Naive thymus-derived CD8-positive, alpha-beta T cell (primary cell): ENCODE measurements at places on chromosomes 11 and 22. TPM values are rescaled to one million over a fixed set of nuclear protein-coding genes. Genes with fewer than 3 reads are reported as not detected.

DNA sequence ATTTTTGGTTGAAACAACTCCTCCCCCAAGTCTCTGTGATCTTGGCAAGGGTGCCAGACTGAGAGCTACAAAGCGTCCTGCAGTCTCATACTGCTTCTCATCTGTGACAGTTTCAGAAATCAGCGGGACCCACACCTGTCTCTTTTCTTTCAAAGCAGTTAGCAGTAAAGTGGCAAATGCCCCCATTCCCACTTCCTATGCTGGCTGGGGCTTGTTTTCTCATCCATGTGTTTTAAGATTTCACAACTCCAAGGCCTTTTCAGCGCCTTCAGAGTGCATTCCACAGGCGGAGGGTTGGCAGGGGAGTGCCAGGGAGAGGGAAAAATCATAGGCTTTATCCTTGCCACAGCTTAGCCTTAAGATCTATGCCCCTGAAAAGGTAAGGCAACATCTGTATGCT, 493.5 kb downstream of the OPCML start:
- H3K4me1 ChIP-seq: no peaks in the 10 kb centered on the region
- H3K4me3 ChIP-seq: no peak overlapping the region
- H3K27ac ChIP-seq: no peak overlapping the region
- DNase-seq: no peak
- peaks cover 11% of the 10 kb centered on the region for H3K27me3 ChIP-seq
- H3K36me3 ChIP-seq: no peaks in the 10 kb centered on the region

DNA sequence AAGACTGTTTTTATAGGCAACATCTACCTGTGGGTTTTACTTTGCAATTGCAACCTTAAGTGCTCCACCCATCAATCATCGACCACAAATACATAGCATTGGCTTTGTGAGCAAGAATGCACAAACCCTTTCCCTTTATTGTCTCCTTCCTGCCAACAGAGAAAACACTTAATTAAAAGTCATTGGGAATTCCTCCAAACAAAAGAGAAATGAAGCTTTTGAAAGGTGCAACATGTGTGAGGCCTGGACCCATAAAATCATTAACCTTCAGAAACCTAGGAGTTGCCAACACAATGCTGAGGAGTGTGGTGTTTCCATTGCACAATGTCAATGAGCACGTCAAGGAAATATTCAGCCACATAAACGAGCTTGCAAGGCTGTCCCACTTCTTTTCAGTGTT, 223.2 kb downstream of the BLID start:
- no peak for DNase-seq
- no peak overlapping the region for H3K4me3 ChIP-seq
- H3K36me3 ChIP-seq: no peaks in the 10 kb centered on the region
- no peak overlapping the region for H3K27ac ChIP-seq
- no peaks in the 10 kb centered on the region for H3K4me1 ChIP-seq

DNA sequence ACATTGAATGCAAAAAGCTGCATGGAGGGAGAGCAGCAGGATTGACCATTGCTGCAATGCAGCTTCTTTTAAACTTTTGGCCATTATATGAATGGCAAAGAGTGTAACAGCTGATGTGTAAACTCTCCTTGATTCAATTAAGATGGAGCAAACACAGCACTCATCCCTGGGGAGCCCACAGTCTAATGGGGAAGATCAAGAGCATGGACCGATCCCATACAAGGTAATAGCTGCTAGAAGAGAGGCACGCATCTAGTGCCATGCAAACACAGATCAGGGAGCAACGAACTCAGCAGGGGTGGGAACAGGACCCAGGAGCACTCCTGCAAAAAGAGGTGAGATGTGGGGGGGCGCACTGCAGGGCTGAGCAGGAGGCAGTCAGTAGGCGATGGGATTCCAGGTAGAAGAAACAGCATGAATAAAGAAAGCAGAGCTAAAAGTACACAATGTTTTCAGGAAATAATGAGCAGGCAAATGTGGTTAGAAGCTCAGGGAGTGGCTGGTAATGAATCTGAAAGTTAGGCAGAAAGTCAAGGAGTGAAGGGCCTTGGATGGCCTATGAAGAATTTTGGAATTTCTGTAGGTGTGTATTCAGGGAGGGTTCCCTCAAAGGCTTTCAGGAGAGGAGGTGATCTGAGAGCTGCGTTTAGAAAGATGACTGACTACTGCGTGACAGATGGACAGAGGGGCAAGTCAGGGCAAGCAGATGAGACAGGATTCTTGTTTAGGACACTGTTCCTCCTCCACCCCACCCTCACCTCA, 17.2 kb upstream of the BMAL1 start:
- no peaks in the 10 kb centered on the region for H3K27me3 ChIP-seq
- peaks cover 16% of the 10 kb centered on the region for H3K4me1 ChIP-seq
- no peak for DNase-seq
- H3K27ac ChIP-seq: no peak overlapping the region
- no peak overlapping the region for H3K4me3 ChIP-seq

DNA sequence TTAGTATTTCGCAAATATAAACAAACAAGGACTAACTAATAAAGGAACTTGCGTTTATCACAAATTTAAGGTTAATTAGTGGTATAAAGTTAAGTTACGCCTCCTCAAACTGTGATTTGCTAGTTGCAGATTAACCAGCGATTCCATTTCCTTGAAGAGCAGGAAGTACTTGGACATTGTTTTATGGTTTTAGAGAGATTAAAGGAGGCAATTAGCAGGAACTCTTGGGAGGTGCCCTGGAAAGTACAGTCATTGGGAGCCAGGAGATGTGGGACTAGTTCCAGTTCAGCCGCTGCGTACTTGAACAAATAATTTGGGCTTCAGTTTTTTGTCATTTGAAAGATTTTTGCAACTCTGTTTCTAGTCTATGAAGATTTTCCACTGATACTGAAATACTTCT, 3.3 kb downstream of the FAM118B start:
- no peaks in the 10 kb centered on the region for H3K36me3 ChIP-seq
- no peak overlapping the region for H3K4me3 ChIP-seq
- H3K27me3 ChIP-seq: no peaks in the 10 kb centered on the region
- H3K4me1 ChIP-seq: peaks cover 60% of the 10 kb centered on the region
- DNase-seq: no peak

DNA sequence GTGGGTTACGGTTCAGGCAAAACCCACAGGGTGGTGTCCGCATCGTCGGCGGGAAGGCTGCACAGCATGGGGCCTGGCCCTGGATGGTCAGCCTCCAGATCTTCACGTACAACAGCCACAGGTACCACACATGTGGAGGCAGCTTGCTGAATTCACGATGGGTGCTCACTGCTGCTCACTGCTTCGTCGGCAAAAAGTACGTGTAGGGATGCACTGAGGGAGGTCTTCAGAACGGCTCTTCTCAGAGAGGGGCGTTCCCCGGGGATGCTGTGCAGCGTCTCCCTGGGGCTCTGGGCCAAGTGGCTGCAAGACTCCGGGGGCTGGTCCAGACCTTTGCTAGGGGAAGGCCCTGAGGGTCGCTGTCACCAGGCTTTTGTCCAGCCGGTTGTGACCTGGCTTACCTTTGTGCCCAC, 1.3 kb downstream of the ACR start:
- no peak overlapping the region for H3K4me3 ChIP-seq
- H3K27ac ChIP-seq: no peak overlapping the region
- no peaks in the 10 kb centered on the region for H3K27me3 ChIP-seq
- no peak for DNase-seq
- peaks cover 4% of the 10 kb centered on the region for H3K4me1 ChIP-seq

NPTXR gene
- polyA plus RNA-seq: 0.73 TPM

RIMBP3B gene
- polyA plus RNA-seq: 0.59 TPM
